Kasumi-1 (cell line): ENCODE measurements at places on chromosomes 13 and 19.

- no peak for DNase-seq
Observed at GRCh38 chr19:43380008-43380407, 26.5 kb downstream of the CD177 start.

- DNase-seq: no peak
Observed at GRCh38 chr13:37960427-37960826, 90.9 kb upstream of the TRPC4 start.

GRCh38 chr19:47445527-47445926, 26.2 kb downstream of the SLC8A2 start:
- DNase-seq: no peak

- DNase-seq: no peak
Observed at GRCh38 chr19:15456871-15457700, 7.3 kb downstream of the RASAL3 start.

GRCh38 chr13:110455444-110455843, 106.1 kb downstream of the RAB20 start:
- no peak for DNase-seq

GRCh38 chr13:64640002-64640401, 2590.1 kb downstream of the PCDH9 start:
- no peak for DNase-seq

- DNase-seq: no peak
Observed at GRCh38 chr13:110137680-110138009, 169.3 kb downstream of the COL4A1 start.

GRCh38 chr19:45515081-45515624, 7.9 kb downstream of the VASP start:
- DNase-seq: peak; percentile 96

DNA sequence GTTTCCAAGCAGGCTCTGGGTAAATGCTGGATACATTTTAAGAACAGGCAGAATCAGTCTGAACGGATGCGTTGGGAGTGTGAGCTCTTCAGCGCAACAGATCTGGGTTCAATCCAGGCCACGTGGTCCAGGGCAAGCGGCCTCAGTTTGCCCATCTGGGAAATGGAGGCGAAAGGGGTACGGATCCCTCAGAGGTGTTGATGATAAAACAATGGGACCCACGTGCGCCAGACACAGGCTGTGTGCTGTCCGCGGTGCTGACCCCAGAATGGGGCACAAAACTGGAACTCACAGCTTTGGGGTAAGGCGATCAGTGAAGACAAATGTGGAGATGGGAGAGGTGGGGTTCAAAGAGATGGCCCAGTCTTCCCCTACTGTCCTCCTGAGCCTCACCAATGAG, 13.1 kb upstream of the PDE4C start:
- DNase-seq: peak; percentile 19

DNA sequence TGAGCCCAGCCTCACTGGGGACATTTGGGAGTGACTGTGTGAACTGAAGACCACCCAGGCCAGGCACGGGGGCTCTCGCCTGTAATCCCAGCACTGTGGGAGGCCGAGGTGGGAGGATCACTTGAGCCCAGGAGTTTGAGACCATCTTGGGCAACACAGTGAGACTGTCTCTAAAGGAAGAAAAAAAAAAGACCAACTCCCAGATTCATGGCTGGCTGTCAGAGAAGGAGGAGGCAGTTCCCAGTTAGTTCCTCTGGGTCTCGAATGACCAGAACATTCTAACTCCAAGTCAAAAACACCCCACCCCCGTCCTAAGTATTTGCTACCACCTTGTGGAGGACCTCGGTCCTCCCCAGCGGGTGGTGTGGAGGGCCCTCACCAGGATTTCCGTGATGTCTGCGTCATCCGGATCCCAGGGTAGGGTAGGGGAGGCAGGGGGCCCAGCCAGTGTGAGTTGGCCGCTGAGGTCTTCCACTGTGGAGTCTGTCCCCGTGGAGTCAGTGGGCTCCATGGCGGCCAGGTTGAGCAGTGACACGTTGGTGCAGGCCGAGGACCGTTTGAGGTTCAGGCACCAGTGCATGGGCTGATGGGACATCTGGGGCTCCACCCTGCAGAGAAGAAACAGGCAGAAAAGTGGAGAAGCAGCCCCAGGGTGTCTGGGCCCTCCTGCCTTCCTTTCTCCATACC, 1.3 kb downstream of the TSKS start:
- peak; percentile 65 for DNase-seq

GRCh38 chr19:14318873-14319272, 62.4 kb upstream of the ADGRE5 start:
- DNase-seq: no peak

DNA sequence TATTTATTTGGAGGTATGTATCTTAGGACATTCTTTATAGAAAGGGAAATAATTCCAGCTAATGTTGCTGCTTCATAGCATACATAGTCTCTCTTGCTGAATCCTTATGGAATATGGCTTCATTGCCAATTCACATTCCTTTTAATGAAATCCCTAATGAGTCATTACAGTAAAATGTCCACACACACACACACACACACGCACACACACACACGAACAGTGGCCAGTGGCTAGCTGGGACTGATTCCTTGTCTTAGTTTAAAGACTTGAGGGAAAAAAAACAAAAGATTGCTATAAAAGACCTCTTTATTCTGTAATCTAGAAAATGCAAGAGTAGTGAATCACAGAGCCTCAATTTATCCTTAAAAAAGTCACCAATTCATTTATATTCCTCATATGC, 301.6 kb downstream of the SLITRK6 start:
- DNase-seq: no peak

- no peak for DNase-seq
Observed at GRCh38 chr19:11025445-11025844, 63.8 kb upstream of the LDLR start.

- no peak for DNase-seq
Observed at GRCh38 chr13:110397436-110398115, 90.5 kb downstream of the COL4A2 start.

DNA sequence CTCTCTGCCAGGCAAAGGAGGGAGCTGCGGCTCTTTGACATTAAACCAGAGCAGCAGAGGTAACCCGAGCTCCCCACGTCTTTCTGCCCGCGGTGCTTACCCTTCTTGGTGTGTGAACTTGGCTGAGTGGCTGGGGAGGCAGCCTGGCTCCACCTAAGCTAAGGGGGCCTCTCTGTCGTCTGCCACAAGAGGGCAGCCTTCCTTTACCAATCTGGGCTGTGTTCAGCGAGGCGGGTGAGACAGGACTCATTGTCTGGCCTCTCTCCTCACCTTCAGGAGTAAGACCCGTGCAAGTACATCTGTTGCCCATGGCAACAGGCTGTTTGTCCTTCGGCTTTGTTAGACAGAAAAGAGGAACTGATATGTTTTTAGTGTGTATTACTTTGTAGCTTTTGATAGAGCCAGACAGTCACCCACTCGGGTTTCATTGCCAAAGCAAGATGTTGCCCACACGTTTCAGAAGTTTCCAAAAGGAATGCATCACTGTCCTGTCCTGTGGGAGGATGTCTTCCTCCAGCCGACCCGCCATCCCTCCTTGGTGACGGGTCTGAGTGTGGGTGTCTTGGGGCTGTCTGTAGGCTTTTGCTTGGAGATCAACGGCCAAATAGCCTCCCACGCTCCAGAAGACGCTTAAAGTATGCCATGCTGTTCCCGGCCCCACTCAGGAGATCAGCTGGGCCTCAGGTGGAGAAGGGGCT, 4.6 kb downstream of the POP4 start:
- DNase-seq: peak; percentile 83

- DNase-seq: no peak
Observed at GRCh38 chr19:56282809-56283208, 10.3 kb downstream of the EDDM13 start.

GRCh38 chr19:47093841-47094240, 19.7 kb downstream of the ZC3H4 start:
- no peak for DNase-seq

DNA sequence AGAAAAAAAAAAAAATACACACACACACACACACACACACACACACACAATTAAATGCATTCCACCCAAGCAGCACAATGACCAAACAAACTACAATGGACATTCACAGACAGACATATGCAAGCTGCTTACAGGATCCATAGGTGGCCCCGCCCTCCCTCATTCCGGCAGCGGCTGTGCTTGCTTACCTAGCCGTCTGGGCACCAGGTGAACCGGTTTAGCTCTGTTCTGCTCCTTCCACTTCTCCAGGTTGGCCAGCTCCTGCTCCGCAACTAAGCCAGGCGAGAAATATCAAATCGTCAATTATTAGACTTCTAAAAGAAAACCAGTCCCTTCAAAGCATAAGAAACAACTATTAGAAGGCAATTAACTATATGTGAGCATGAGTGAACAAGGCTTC, 23.1 kb downstream of the EPSTI1 start:
- no peak for DNase-seq

- DNase-seq: no peak
Observed at GRCh38 chr19:56295531-56296455, 18.8 kb downstream of the ZSCAN5A start.

DNA sequence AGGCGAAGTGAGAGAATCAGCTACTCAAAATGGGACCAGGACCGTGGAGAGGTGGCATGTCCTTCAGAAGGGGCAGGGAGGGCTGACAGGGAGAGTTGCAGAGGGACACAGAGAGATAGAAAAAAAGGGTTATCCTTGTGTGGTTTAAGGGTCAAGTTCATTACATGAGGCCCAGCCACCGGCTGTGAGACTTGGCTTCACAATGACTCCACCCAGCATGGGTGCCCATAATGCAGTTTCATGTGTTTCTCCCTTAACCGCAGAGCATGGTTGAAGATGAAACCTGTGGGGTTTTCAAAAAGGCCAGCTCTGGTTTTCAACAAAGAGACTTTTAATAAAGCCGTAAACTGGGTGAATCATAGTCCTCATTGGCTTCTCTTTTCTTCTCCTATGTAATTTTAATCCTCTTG, 164.6 kb downstream of the KLF5 start:
- DNase-seq: no peak

- DNase-seq: no peak
Observed at GRCh38 chr13:109776575-109776974, 9.8 kb downstream of the IRS2 start.

GRCh38 chr19:31955061-31955460, 390.3 kb upstream of the ZNF507 start:
- no peak for DNase-seq

DNA sequence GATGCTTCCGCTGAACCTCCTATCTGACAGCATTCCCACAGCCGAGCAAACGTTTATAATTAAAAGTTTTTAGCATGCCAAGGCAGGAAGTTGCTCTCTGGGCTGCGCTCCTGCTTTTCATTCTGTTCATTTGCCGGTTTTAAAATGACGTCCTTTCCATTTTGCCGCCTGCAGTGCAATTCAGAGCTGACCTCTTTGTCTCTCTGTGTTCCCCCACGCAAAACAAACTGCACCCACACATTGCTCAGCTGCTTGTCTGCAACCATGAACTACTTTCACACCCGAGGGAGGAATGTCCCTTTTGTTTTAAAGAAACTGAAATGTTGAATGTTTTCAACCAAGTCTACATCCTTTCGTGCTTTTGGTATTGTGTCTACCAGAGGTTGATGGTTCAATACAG, 416.5 kb downstream of the EFNB2 start:
- no peak for DNase-seq

DNA sequence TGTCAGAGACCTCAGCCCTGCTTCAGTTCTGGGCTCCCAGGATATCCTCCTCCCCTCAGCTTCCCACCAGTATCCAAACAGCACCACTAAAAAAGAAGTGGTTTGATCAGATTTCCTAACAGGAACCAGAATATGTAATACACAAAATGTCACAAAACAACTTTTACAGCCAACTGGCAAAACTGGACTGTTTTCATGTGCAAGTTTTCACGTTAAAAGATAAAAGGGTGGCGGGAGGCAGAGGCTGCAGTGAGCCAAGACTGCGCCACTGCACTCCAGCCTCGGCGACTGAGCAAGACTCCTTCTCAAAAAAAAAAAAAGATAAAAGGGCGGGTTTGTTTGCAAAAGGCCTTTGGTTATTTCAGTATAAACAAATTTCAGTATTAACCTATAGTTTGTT, 13.1 kb downstream of the PCID2 start:
- no peak for DNase-seq

- no peak for DNase-seq
Observed at GRCh38 chr19:33887891-33888290, 91.2 kb downstream of the KCTD15 start.
